ENCODE measurements at places on chromosomes 3 and 15. TPM values are rescaled to one million over a fixed set of nuclear protein-coding genes. Genes with fewer than 3 reads are reported as not detected.

DNA sequence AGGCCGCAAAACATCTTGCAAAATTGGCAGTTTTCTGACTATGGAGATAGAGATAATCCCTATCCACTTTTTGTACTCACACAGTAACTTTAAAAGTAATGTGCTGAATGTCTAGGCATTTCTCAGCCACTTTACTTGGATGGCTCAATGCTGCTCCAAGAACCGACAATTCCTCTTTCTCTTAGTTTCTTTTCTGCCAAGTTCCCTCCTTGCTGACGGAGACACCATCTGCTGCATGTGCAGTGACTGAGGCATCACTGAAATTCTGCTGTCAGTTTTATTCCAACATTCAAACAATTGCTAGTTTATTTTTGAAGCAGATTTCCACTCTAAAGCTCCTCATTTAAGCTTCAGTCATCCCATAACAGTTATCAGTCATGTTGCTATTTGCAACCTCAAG lies 116.0 kb upstream of the RBMS3 start:
- H3K36me3 ChIP-seq: no peaks in the 10 kb centered on the region
- no peak for DNase-seq
- no peaks in the 10 kb centered on the region for H3K4me1 ChIP-seq
- no peak overlapping the region for H3K4me3 ChIP-seq
- H3K27ac ChIP-seq: no peak overlapping the region
- no peaks in the 10 kb centered on the region for H3K27me3 ChIP-seq

GRCh38 chr3:105843994-105844393 lies 24.8 kb downstream of the CBLB start:
- H3K4me1 ChIP-seq: peaks cover 9% of the 10 kb centered on the region
- DNase-seq: no peak
- H3K36me3 ChIP-seq: no peaks in the 10 kb centered on the region
- no peak overlapping the region for H3K4me3 ChIP-seq

DNA sequence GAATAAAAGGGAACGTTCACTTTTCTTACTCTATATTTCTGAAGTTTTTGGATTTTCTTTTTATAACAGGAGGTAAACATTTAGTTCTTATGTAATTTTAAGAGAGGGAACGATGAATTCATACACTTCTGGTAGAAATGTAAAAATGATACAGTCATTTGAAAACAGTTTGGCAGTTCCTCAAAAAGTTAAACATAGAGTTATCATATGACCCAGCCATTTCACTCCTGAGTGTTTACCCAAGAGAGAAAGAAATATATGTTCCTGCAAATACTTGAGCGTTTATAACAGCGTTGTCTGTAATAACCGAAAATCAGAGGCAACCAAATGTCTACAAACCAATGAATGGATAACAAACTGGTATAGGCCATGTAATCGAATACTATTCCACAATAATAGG lies 20.8 kb upstream of the CCR9 start:
- H3K4me3 ChIP-seq: no peak overlapping the region
- H3K4me1 ChIP-seq: no peaks in the 10 kb centered on the region
- no peak for DNase-seq
- H3K27me3 ChIP-seq: no peaks in the 10 kb centered on the region
- no peak overlapping the region for H3K27ac ChIP-seq

DNA sequence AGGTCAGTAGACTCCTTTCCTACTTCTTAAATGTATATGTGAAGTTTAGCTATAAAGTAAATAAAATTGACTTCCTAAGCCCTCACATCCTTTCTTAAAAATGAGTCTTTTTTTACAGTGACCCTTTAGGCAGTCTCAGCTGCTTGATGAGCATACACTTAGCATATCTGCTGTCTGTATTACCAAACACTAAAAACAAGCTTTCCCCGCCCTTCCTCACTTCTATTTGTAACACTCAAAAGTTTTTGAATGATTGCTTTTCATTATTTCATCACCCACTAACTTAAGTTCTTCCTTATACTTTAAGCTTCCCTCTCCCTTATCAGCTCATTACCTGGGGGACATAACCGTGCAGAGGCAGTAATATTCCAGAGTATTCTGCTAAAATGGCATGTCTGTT lies 89.4 kb downstream of the PLOD2 start:
- H3K4me3 ChIP-seq: no peak overlapping the region
- DNase-seq: no peak
- no peaks in the 10 kb centered on the region for H3K27me3 ChIP-seq
- H3K4me1 ChIP-seq: no peaks in the 10 kb centered on the region
- no peak overlapping the region for H3K27ac ChIP-seq

GRCh38 chr3:129046732-129047552 lies 13.6 kb upstream of the GP9 start:
- no peak for DNase-seq
- H3K4me3 ChIP-seq: no peak overlapping the region
- H3K36me3 ChIP-seq: no peaks in the 10 kb centered on the region

- no peaks in the 10 kb centered on the region for H3K36me3 ChIP-seq
- H3K4me3 ChIP-seq: no peak overlapping the region
- no peak overlapping the region for H3K27ac ChIP-seq
- H3K27me3 ChIP-seq: no peaks in the 10 kb centered on the region
Observed at GRCh38 chr3:72724070-72724469, 124.2 kb downstream of the SHQ1 start.

- H3K27me3 ChIP-seq: no peaks in the 10 kb centered on the region
- peaks cover 14% of the 10 kb centered on the region for H3K4me1 ChIP-seq
- H3K27ac ChIP-seq: no peak overlapping the region
- H3K36me3 ChIP-seq: no peaks in the 10 kb centered on the region
- no peak overlapping the region for H3K4me3 ChIP-seq
Observed at GRCh38 chr3:128683957-128684356, 33.3 kb upstream of the RPN1 start.

DNA sequence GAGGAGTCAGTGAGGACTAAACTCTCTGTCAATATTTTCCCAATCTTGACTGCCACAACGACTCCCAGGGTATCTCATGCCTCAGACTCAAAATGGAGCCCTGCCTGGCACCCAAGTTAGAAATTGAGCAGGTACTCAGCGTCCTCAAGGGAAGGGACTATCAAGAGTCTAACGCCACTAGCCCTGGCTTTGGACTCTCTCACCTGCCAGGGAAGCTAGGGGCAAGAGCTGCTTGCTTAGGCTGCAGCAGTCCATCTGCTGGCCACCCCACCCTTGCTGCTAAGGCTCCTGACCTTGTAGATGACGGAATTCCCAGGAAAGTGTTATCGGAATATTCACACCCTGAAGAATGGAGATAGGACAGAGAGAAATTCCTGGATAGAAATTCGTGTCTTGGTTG lies 33.0 kb downstream of the ZIC4 start:
- H3K36me3 ChIP-seq: no peaks in the 10 kb centered on the region
- no peaks in the 10 kb centered on the region for H3K27me3 ChIP-seq
- H3K27ac ChIP-seq: no peak overlapping the region
- no peak for DNase-seq
- no peaks in the 10 kb centered on the region for H3K4me1 ChIP-seq

DNA sequence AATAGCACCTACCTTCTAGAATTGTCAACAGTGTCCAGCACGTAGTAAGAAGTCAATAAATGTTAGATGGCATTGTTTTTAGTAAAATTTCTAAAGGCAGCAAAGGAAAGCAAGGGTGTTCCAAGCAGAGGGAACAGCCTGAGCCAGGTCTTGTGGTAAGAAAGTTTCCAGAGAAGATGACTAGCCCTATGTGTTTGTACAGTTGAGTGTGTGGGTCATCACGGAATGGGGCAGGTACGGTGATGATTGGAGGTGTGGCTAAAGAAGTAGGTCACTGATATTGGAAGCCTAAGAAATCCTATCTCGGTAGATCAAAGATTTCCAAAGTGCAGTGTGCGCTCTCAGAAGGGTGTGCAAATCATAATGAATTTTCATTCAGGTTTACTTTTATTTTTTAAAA lies 94.2 kb upstream of the BCL6 start:
- no peaks in the 10 kb centered on the region for H3K27me3 ChIP-seq

GRCh38 chr3:13718000-13718399 lies 161.9 kb downstream of the WNT7A start:
- H3K4me1 ChIP-seq: no peaks in the 10 kb centered on the region
- DNase-seq: peak; percentile 1
- no peak overlapping the region for H3K27ac ChIP-seq
- H3K4me3 ChIP-seq: no peak overlapping the region
- no peaks in the 10 kb centered on the region for H3K36me3 ChIP-seq

DNA sequence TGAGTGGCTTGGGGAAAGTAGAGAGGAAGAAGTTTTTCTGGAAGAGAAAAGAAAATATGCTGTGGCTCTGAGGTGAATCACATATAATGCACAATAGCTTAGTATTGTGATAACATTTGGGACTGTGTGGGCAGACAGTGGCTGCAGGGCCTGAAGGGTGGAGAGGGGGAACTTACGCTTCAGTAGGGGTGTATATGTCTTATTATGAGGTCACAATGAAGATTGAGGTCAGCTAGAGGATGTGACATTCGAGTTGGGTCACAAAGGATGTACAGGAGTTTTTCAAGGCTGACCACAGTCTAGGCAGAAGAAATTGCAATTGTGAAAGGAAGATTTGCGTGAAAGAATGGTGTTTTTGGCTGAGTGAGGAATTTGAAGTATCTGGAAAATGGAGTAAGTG lies 414.8 kb downstream of the LPP start:
- no peak overlapping the region for H3K27ac ChIP-seq
- H3K36me3 ChIP-seq: no peaks in the 10 kb centered on the region
- no peaks in the 10 kb centered on the region for H3K27me3 ChIP-seq
- DNase-seq: no peak

- no peaks in the 10 kb centered on the region for H3K36me3 ChIP-seq
- no peak overlapping the region for H3K27ac ChIP-seq
- no peak for DNase-seq
- no peak overlapping the region for H3K4me3 ChIP-seq
- H3K4me1 ChIP-seq: no peaks in the 10 kb centered on the region
- H3K27me3 ChIP-seq: no peaks in the 10 kb centered on the region
Observed at GRCh38 chr15:80231371-80231770, 20.6 kb downstream of the CTXND1 start.

GRCh38 chr3:14451844-14452739 lies 49.7 kb downstream of the SLC6A6 start:
- H3K27me3 ChIP-seq: no peaks in the 10 kb centered on the region
- peak; percentile 54 for DNase-seq
- H3K27ac ChIP-seq: peak overlapping the region; percentile 70

DNA sequence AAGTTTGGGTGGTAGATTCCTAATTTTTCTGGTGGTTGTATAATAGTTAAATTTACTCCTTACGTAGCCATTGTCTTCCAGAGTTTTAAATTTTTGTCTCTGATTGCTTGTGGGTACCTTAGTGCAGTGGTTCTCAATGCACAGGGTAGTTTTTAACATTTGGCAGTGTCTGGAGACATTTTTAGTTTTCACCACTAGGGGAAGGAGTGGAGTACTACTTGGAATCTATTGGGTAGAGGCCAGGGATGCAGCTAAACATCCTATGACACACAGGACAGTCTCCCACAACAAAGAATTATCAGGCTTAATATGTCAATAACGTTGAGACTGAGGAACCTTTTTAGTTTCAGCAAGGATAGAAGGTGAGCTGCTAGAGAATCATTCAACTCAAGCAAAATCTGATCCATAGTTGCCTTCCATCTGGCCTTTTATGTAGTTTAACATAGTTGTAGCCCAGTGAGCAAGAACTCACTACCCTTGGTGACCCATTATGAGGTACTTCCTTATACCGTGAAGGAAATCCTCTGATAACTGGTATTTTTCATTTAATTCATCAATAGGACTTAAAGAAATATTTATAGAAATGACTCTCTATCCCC lies 8.6 kb upstream of the STX19 start:
- no peaks in the 10 kb centered on the region for H3K4me1 ChIP-seq
- H3K27me3 ChIP-seq: no peaks in the 10 kb centered on the region
- H3K27ac ChIP-seq: no peak overlapping the region
- H3K36me3 ChIP-seq: no peaks in the 10 kb centered on the region
- H3K4me3 ChIP-seq: no peak overlapping the region

GRCh38 chr3:20057612-20058180 lies 17.4 kb downstream of the KAT2B start:
- H3K4me3 ChIP-seq: no peak overlapping the region
- H3K27ac ChIP-seq: peak overlapping the region; percentile 13
- H3K36me3 ChIP-seq: no peaks in the 10 kb centered on the region
- DNase-seq: no peak

DNA sequence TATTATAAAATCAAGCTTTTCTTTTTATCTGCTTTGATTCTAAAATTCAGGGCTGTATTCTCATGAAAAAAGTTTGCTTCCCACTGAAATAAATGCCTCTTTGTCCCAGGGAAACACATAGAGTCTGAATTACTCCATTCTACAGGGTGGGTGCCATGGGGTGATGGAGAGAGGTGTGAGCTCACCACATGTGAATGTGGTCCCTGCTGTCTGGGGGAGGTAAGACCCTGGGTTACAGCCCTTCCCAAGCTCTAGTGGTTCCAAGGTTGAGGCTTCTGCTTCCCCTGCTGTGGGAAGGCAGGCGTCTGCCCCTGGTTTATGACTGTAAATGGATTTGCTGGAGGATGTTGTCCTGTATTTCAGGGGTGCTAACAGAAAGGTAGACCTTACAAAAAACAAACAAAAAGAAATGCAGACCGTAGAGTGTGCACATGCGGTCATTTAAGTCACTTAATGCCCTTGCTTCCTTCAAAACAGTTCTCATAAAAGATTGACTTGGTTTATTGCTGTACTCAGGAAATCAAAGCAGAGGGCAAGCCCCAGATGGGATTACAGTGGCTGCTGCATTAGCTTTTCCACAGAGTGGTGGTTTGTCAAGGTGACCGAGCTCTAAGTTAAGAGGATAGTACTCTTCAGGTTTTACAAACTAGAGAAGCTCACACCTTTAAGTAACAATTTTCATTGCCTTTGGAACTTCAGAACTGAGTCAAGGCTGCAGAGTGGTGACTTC lies 49.2 kb downstream of the CTDSPL start:
- H3K4me1 ChIP-seq: peaks cover 28% of the 10 kb centered on the region
- no peak for DNase-seq
- H3K27ac ChIP-seq: peak overlapping the region; percentile 67
- no peaks in the 10 kb centered on the region for H3K36me3 ChIP-seq
- no peaks in the 10 kb centered on the region for H3K27me3 ChIP-seq

DNA sequence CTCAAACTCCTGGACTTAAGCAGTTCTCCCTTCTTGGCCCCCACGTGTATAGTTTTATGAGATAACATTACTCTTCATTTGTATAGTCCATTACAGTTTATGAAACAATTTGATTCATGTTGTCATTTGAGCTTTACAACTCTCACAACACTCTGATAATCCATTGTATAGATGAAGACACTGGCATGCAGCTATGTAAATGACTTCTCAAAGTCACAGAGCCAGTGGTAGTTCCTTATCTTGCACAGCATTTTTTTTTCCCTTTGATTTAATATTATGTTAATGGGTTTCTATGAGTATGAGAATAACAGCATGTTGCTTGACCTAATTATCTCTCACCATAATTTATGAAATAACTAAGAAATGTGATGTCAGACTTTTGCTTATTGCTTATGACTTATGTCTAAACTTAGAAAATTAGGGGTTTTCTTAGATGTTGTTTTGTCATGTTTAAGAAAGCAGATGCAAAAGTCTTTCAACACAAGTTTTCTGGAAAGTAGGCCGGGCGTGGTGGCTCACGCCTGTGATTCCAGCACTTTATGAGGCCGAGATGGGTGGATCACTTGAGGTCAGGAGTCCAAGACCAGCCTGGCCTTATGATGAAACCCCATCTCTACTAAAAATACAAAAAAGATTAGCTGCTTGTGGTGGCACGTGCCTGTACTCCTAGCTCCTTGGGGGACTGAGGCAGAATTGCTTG lies 13.3 kb downstream of the VPS8 start:
- H3K36me3 ChIP-seq: no peaks in the 10 kb centered on the region
- H3K4me1 ChIP-seq: peaks cover 9% of the 10 kb centered on the region
- no peak for DNase-seq

Gene LARP6
- total RNA-seq: 20.0 TPM

Gene MAGEL2
- 2.0 TPM for total RNA-seq

Gene SLC27A2
- 3.9 TPM for total RNA-seq

Gene REC114
- total RNA-seq: not detected

Gene CADPS
- total RNA-seq: 67.6 TPM

Gene AMT
- 10.9 TPM for total RNA-seq

Gene CD86
- 2.9 TPM for total RNA-seq

Gene VIPR1
- 0.99 TPM for total RNA-seq

Gene LYSMD2
- total RNA-seq: 20.1 TPM

Gene ESYT3
- total RNA-seq: 2.0 TPM

Data from body of pancreas (tissue), 4 donors.